ENCODE measurements at places on chromosomes 12 and 14.

DNA sequence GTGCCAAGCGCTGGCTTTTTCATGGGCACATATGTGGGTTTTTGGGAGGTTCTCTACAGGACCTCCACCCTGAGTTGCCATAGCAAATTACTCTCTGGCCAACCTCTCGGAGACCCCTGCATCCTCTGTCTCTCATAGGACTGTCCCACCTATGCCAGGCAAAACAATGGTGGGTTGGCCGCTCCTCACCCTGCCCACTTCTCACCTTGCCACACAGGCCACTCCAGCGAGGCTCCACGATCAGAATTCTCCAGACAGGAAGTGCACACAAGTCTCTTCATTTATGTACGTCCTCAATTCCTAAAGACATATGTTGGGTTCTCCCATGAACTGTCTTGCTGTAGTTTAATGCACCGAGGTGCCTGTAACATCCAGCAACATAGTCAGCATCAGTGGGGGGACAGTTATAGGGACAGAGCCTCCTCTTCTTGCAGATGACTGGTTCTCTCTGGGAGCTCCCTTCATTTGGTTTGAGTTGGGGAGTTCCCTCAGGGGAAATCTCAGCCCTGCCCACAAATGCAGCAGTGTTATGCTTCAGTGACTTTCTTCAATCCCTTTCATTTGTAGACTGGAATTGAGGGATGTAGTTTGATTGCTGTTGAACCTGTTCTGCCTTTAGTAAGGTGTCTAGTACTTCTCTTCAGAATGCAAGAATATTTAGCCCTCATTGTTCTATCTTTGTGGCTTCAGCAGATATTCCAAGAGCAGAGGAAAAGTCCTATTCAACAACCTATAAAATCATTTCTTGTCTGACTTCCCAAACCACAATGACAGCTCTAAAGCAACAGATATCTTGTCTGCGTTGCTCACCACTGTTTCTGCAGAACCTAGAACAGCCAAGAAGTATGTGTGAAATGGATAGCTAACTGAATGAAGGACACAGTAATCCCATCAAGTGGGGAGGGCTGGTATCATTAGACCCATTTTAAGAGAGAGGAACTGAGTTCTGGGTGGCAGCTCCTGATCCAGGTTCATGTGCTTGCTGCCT is 2.8 kb upstream of the LTBP2 start:
- DNase-seq: no peak

- no peak for DNase-seq
Observed at GRCh38 chr12:19915392-19916195, 452.7 kb upstream of the PDE3A start.

- no peak for DNase-seq
Observed at GRCh38 chr14:51677738-51678137, 26.0 kb downstream of the FRMD6 start.

GRCh38 chr14:57575482-57575881 is 81.8 kb upstream of the CCDC198 start:
- no peak for DNase-seq

DNA sequence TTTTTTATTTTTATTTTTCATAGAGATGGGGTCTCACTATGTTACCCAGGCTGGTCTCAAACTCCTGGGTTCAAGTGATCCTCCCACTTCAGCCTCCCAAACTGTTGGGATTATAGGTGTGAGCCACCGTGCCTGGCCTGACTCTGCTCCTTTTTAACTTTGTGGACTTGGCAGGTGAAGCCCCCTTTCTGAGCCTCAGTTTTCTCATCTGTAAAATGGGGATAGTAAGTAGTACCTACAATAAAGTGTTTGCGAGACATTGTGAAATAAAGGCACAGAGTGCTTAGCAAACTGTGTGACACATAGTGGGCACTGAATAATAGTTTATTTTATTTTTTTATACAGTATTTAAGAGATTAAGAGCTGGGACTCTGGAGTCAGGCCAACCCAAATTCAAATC is 21.1 kb upstream of the MED13L start:
- no peak for DNase-seq

GRCh38 chr12:71046215-71046614 is 111.6 kb downstream of the TSPAN8 start:
- DNase-seq: no peak

DNA sequence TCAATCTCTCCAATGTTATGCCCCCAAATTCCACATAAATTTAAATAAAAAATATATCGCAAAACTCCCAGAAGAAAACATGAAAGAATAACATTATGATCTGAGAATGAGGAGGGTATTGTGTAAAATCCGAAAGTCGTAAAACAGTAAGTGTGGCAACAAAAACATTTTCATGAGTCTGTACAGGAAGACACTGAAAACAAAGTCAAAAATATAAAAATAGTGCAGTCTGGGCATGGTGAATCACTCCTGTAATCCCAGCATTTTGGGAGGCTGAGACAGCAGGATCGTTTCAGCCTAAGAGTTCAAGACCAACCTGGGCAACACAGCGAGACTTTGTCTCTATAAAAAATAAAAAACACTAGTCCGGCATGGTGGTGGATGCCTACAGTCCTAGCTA is 57.1 kb downstream of the SPTLC2 start:
- DNase-seq: no peak
